CD14-positive monocyte (primary cell): ENCODE measurements at places on chromosomes 16 and 17. TPM values are rescaled to one million over a fixed set of nuclear protein-coding genes. Genes with fewer than 3 reads are reported as not detected.

GRCh38 chr16:13289515-13289914, 388.1 kb downstream of the SHISA9 start:
- DNase-seq = no peak

The PLA2G10 gene
- polyA plus RNA-seq = not detected in 2 replicates

The CNGB1 gene
- polyA plus RNA-seq = not detected

DNA sequence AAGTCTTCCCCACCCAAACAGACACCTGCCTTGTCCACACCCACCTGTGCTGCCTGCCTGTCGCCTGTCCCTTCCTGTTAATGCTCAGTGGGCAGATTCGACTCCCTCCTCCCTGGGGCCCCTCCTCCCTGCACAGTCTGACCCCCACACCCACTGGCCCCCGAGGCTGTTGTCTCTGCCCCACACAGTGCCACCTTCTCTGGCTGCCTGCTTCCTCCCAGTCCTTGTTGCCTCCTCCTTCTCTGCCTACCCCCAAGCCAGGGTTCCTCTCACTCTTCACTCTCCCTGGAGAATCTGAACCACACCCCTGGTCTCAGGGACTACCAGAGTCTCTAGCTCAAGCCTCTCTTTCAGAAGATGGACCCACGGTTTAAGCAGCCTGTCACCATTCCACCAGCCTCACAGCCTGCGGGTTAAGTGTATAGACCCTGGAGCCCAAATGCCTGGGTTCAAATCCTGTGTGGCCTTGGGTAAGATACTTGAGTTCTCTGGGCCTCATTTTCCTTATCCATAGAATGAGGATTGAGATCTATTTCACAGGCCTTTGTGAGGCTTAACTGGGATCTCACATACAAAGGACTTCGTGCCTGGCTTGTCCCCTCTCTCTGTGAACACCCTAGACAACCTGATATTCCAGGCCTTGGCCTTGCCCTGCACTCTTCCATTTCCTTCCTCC, 3.8 kb upstream of the ARHGAP23 start:
- no peak for DNase-seq

The CDRT15L2 gene
- not detected in 2 replicates for polyA plus RNA-seq

- DNase-seq = no peak
Observed at GRCh38 chr17:81059026-81059425, 24.1 kb downstream of the BAIAP2 start.

- no peak for DNase-seq
Observed at GRCh38 chr17:82839617-82840292, at the start of gene ZNF750. TSS of gene ZNF750 (minus strand) at chr17:82840022. CDS start at chr17:82832454, 7,568 bp downstream.

- DNase-seq = no peak
Observed at GRCh38 chr16:35687071-35687470, 2227.7 kb downstream of the TP53TG3F start.

DNA sequence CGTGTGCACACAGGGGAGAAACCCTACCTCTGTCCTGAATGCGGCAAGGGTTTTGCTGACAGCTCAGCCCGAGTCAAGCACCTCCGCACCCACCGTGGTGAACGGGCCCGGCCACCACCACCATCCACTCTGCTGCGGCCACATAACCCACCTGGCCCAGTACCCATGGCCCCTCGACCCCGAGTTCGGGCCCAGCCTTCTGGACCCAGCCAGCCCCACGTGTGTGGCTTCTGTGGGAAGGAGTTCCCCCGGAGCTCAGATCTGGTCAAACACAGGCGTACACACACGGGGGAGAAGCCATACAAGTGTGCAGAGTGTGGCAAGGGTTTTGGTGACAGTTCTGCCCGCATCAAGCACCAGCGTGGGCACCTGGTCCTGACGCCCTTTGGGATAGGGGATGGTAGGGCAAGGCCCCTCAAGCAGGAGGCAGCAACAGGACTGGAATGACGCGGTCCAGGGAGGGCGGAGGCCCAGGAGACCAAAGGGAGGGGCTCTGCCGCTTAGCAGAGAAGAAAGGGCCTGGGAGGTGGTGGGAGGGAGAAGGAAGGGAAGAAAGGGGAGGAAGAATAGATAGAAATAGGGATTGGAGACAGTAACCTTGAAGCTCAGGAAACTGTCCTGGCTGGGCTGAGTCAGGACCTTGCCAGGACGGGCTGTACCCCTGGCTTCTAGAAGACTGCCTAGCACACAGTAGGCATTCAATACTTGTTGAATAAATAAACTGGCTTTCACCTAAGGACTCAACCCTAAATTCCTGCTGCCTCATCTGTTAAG, 3.6 kb downstream of the ZNF48 start:
- DNase-seq = no peak

- DNase-seq = no peak
Observed at GRCh38 chr16:12675852-12676251, 127.8 kb downstream of the CPPED1 start.

DNA sequence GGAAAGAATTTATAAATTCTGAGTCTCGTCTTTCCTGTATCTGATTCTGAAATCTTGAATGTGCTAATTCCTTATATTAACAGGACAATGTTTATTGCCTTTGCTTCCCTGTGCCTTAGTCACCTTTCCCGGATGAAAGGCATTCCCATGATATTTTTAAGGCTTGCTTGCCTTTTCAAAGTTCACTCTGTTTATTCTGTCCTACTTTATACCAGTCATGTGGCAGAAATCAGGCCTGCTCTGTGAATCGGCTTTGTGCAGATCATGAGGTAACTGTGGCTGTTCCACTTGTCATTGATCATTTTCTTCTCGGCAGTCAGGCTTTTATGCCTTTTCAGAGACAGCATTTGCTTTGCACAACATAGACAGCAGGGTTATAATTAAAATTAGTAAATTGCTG, 28.8 kb upstream of the ABCC11 start:
- DNase-seq = no peak

DNA sequence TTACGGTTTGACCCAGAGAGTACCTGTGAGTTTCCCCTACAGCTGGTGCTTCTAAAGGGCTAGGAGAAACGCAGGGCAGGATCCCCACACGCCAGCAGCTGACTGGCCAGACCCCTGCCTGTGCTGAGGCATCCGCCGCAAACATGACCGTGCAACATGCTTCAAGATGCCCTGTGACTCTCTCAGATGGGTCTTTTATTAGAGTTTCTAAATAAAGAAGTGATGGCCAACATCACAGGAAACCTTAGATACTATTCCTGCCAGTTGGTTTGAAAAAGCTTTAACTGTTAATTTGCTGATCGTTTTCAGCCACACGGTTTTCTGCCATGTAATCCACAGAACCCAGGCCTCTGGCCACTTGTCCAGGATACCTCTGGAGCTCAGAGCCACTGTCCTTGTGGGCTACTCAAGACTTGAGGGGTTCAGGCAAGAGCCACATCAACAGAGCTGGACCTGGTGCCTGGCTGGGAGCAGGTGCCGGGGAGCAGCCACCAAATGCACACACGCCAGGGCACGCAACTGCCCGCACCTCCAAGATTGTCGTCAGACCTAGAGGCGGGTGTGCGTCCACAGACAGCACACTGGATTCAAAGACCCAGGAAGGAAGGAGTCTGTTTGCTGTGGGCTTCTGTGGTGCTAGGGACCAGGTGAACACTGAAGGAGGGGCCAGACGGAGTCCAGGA, 118.4 kb downstream of the ZNF778 start:
- DNase-seq = no peak

GRCh38 chr17:14080847-14081251, 11.5 kb downstream of the COX10 start:
- no peak for DNase-seq
